Tibial nerve (tissue), 4 donors: ENCODE measurements at places on chromosomes 5 and 9. TPM values are rescaled to one million over a fixed set of nuclear protein-coding genes. Genes with fewer than 3 reads are reported as not detected.

Gene OSMR
- total RNA-seq: 33.1 TPM

- DNase-seq: no peak
Observed at GRCh38 chr5:111703662-111704061, 53.3 kb downstream of the NREP start.

DNA sequence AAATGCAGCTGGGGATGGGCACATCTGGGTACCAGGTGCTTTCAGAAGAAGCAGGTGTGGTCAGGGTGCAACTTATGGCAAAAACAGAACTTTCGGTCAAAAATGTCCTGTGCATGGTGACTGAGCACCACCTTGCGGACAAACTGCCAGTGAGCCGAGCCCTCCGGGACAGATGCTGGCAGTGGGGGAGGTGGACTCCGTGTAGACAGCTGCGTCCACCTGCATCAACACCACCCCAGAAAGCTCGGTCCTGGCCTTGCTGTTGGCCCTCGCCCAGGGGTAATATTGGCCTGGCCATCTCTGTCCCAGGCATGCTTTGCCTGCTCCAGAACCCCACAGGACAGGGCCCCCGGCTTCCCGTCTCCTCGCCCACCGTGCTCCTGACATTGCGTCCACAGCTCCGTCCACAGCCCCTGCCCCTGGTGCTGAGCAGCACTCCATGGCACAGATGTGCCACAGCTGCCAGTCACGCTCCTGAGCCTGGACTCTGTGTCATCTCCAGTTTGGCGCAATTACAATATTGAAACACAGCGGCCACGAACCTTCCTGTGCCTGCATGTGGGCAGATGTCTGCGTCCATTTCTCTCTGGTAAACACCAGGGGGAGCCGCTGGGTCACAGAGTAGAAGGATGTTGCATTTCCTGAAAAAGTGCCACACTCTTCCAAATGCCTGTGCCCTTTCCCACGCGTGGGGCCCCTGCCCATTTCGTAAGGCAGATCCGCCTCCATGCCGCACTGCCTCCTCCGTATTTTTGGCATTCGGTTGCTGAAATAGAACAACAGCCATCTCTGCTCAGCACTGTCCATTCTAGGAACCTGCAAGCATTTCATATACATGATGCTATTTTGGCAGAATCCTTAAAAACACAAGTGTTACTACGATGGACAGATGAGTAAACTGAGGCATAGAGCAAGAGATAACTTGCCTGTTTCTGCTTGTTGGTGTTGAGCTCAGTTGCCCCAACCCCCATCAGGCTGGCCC lies 33.4 kb upstream of the SLC6A19 start:
- peak; percentile 75 for DNase-seq

- no peak for DNase-seq
Observed at GRCh38 chr9:129365196-129365595, 187.1 kb upstream of the IER5L start.

DNA sequence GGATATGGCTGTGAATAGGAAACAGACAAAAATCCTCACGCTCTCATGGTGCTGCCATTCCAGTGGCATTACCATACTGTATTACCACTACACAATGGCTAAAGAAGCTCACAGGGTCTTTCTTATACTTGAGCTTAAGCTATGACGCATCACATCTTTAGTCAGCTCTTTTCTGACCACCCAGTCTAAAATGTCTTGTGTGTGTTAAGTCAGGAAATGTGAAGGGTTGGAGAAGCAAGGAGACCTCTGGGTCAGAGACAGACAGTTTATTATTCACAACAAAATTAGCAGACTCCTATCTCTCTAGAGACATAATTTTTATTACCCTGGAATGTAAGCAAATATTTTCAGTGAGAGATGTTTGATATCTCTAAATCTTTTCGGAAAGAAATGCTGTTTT lies 1583.2 kb upstream of the WWC1 start:
- DNase-seq: no peak

DNA sequence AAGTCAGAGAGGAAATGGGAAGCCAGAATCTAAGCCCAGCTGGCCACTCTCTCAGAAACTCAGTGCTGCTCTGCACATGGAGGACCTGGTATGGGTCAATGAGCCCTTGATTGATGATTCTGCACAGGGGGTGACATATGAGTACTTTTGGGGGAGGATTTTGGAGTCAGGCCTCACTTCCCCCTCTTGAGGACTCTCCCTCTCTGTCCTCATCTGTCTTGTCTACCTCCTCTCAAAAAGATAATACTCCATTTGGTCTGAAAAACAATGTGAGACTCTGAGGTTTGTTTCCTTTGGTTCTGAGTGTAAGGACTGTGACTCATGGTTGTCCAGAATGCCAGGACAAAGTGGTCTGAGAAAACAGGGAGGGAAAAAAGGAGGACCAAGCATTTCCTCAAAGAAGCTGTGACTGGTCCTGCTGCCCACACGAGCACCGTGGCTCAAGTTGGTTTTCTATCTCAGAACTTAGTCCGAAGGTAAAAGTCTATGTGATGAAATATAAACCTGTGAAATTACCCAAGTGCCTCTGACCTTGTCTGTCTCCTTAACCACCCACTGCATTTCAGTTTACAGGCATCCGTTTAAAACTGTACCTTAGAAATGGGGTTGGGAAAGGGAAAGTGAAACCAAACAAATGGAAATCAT lies 11.1 kb downstream of the TTC39B start:
- DNase-seq: no peak

DNA sequence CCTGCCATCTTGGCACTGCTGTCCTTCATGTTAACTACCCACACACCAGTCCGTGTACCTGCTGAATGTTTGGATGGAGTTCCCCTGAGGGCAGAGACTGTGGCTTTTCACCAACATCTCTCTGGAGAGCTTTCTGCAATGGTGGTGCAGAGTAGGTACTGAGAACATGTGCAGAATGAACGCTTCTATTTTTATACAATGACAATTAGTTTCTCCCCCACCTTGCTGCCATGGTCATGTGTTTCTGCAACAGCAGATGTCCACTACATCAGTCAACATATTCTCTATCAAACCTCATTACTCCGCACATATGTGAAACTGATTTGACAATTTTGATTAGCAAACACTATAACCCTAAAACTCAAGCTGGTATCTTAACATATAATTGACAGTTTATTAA lies 14.5 kb downstream of the PTCH1 start:
- DNase-seq: no peak

Gene IFNA2
- total RNA-seq: not detected

- DNase-seq: no peak
Observed at GRCh38 chr9:131206495-131206894, 69.8 kb downstream of the FAM78A start.

DNA sequence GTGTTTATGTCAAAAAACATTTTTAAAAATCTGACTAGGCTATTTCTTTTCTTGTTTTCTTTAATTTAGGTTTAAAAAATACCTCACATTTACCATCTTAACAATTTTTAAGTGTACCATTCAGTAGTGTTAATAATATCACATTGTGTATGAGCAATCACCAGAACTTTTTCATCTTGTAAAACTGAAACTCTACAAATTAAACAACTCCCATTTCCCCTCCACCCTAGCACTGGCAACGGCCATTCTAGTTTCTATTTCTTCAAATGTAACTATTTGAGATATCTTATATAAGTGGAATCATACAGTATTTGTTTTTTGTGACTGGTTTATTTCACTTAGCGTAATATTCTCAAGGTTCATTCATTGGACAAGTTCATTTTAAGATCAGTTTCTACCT lies 27.7 kb downstream of the PLCXD3 start:
- DNase-seq: no peak

Gene IFNA13
- not detected for total RNA-seq

DNA sequence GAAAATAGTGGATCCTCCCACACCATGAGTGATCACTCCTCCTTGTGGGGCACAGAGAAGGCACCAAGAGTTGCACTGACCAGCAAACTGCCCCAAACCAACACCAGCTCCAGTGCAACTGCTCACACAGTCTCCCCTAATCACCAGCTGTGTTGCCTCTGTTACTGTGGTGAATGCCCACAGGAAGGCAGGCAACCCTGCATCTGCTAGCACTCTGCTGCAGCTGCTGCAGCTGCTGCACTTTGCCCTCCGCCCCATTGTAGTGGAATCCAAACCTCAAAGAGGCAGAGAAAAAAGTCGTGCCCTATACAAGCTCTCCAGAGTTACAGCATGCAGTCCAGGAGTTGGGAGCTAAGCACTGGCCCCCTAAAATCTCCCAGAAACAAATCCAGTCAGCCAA lies 339.6 kb downstream of the TRIM36 start:
- no peak for DNase-seq

Gene CA9
- 0.84 TPM for total RNA-seq

- no peak for DNase-seq
Observed at GRCh38 chr9:114376586-114377445, 11.0 kb downstream of the AKNA start.

Gene TTC23L
- 3.3 TPM for total RNA-seq

GRCh38 chr5:146772881-146773466 lies 105.6 kb downstream of the PPP2R2B start:
- no peak for DNase-seq

Gene CATSPER3
- 1.3 TPM for total RNA-seq

GRCh38 chr5:111124793-111125192 lies 32.6 kb downstream of the WDR36 start:
- DNase-seq: no peak

Gene FCN2
- total RNA-seq: 1.9 TPM

- DNase-seq: no peak
Observed at GRCh38 chr9:117649126-117649525, 55.1 kb upstream of the TLR4 start.

- no peak for DNase-seq
Observed at GRCh38 chr9:121340676-121341392, 29.2 kb downstream of the STOM start.

DNA sequence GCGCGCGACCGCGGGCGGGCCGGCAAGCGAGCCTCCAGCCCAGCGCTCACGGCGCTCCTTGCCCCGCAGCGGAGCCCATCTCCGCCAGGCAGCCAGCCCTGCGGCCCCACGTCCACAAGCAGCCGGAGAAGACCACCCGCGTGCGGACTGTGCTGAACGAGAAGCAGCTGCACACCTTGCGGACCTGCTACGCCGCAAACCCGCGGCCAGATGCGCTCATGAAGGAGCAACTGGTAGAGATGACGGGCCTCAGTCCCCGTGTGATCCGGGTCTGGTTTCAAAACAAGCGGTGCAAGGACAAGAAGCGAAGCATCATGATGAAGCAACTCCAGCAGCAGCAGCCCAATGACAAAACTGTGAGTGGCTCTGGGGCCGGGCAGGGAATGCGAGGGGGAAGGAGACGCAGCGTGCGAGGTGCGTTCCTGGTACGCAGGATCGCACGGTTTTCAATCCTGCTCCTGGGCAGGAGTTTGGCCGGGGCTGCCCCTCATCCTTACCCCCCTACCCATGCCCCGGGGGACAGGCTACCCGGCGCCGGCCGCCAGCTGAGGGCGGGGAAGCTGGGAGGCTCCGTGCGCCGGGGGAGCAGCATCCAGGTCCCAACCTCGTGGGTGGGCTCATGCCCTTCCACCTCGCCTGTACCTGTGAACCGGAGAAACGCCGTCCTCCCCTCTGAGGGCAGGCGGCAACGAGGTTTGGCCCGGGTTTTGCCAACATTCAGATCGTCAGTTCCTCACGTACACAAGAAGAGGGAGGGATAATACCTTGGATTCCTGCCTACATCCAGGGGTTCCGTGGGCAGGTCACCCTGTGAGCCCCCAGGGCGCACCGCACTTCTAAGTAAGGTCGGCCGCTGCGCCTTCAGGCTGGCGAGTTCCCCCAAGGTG lies 6.6 kb downstream of the ISL1 start:
- no peak for DNase-seq

- no peak for DNase-seq
Observed at GRCh38 chr9:14066831-14067230, 247.1 kb downstream of the NFIB start.

- no peak for DNase-seq
Observed at GRCh38 chr5:96157077-96157780, 195.6 kb upstream of the ELL2 start.

Gene FIBCD1
- total RNA-seq: not detected

Gene PHF24
- 0.66 TPM for total RNA-seq

Gene PCDHA10
- 3.1 TPM for total RNA-seq

GRCh38 chr9:32942755-32943460 lies 58.5 kb downstream of the APTX start:
- DNase-seq: no peak

Gene FCHO2
- 37.5 TPM for total RNA-seq

GRCh38 chr9:38700695-38701094 lies 19.2 kb downstream of the FAM240B start:
- no peak for DNase-seq

- no peak for DNase-seq
Observed at GRCh38 chr5:168159425-168159824, 132.0 kb upstream of the WWC1 start.

DNA sequence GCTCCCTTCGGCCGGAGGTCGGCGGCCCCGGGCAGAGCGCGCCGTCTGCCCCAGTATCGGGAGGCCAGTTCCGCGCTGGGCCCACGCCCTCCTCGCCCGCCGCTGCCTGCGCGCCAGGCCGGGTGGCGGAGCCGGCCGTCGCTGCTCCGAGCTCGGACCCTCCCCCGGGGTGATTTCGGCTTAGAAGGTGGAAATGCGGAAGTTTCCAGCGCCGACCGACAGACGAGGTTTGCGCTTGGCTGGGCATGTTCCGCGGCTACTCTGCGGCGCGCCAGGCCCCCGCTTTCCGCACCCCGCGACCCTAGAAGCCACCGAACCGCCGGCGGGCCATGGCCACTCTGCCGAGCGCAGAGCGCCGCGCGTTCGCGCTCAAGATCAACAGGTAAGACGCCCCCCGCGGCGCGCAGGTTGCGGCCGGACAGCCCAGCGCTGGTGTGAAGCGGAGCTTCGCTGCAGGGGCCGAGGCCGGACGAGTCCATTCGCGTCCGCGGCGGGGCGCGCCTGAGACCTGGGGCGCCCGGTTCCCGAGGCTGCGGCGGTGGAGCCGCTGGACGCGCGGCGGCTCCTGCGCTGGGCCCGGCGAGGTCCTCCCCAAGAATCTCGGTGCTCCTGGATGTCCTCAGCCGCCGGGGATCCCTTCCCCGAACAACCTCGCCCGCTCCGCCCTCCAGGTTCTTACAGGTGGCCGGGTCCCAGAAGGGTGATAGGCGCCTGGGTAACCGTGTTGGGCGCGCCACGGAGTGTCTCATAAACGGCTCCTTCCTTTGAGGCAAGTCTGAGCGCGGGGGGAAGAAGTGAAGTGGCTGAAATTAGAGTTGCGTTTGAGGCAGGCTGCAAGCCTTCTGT lies at the start of gene DOCK8:
TSS of gene DOCK8 (plus strand) at position 218 of the 846 bp plus-strand sequence. CDS start at position 330, 112 bp downstream.
- peak; percentile 28 for DNase-seq

Gene PHF19
- 31.2 TPM for total RNA-seq

DNA sequence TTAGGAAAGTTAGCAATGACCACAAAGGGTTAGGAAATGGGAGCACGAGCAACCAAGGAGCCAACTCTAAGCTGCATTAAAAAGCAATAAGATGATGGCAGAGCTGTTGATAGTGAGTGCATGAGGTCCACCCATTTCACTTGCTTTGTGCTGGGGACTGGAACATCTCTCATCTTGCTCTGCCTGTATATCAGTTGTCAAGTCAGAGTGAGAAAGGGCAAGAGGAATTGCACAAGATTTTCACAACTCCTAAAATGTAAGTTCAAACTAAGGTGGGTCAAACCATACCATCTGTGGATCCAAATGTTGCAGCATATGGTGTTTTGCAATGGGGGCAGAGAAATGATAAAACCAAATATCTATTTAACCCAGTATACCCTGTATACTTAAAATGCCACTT lies 2.8 kb upstream of the ESM1 start:
- DNase-seq: no peak
